ENCODE measurements at places on chromosomes 5 and 9.
A peak's percentile ranks its signal among the peaks of the same experiment; 100 is the strongest.

- DNase-seq: no peak
Measured at GRCh38 chr5:63323926-63324325, 638.3 kb downstream of the HTR1A start.

DNA sequence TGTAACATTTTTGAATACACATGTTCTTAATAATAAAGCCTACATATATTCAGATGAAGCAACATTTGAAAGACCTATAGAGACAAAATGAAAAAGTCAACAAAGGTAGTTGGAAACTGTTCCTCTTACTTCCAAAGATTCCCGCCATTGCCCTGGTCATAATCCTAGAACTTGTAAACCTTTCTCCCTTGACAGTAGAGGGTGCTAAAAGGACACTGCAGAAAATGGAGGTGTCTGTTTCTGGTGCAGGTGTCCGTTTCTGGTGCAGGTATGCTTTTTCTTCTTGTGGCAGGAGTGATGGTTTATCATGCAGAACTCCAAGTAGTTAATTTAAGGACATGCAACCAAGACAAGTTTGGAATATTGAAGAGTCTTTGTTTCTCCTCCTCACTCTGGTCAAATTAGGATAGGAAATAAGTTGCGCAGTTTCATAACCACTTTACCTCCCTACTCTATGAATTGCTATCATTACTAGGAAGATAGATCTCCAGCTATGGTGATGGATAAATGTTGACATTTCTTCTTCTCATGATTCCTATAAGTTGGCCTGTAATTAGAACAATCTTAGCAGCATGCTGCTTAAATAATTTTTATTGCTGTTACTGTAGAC lies 56.0 kb upstream of the FAM174A start:
- DNase-seq: no peak

- no peak for DNase-seq
Measured at GRCh38 chr9:136119061-136119882, 597 bp upstream of the TMEM250 start.

DNA sequence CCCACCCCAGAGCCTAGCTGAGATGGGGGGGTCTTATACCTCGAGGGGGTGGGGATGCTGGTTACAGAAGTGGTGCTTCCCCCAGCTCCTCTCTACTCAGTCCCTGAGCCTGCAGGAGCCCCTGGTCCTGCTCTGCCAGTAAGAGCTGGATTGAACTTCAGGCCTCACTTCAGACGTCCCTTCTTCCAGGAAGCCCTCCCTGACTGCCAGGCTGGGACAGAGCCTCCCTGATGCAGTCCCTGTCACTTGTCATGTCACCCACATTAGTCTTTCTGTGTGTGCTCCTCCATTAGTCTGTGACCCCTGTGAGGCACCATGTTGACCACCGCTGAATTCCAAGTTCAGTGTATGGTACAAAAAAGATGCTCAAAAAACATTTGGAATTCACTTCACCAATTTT lies 78.7 kb upstream of the ASS1 start:
- no peak for DNase-seq

- DNase-seq: no peak
Measured at GRCh38 chr9:84278130-84278529, 62.4 kb downstream of the SLC28A3 start.

DNA sequence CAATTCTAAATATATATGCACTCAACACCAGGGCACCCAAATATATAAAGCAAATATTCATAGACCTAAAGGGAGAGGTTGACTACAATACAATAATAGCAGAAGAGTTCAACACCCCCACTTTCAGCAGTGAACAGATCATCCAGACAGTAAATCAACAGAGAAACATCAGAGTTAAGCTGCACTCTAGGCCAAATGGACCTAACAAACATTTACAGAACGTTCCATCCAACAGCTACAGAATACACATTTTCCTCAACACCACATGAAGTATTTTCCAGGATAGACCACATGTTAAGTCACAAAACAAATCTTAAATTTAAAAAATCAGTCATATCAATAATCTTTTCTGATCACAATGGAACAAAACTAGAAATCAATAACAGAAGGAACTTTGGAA lies 18.9 kb downstream of the APBA1 start:
- no peak for DNase-seq

DNA sequence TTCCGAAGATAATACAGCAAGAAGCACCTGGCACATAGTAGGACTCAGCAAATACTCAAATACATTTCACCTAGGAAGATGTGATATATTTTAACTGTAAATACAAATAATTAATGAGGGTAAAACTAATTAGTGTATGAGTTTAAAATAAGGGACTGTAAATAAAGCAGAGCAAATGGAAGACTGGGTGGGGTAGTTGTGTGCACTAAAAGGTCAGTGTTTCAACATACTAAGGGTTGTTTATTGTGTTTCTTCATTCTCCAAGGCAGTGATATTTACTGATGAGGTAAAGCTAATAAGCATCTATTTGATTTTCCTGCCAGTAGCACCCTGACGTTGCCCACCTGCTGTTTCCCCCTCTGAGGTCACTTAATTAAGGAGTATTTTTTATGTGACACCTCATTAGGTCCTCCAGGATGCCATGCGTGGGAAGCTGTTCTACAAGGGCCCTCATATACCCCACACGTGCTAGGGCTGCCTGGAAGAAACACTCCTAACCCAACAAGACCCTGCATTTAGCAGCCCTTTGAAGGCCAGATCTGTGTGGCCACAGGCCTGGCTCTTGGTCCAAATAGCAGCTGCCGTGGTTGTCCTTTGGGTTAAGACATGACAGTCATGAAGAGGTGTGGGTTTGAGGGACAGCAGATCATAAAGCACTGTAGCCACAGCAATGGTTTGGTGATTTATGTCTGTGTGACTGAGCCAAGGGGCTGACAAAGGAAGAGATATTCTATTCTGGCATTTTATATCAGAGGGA lies 97.5 kb upstream of the RPS23 start:
- no peak for DNase-seq

- no peak for DNase-seq
Measured at GRCh38 chr9:38347271-38347671, 45.2 kb upstream of the ALDH1B1 start.

GRCh38 chr5:140399979-140400729 lies 1.5 kb upstream of the ANKHD1 start:
- no peak for DNase-seq

GRCh38 chr5:126806-127205 lies 34.8 kb downstream of the PLEKHG4B start:
- DNase-seq: no peak

DNA sequence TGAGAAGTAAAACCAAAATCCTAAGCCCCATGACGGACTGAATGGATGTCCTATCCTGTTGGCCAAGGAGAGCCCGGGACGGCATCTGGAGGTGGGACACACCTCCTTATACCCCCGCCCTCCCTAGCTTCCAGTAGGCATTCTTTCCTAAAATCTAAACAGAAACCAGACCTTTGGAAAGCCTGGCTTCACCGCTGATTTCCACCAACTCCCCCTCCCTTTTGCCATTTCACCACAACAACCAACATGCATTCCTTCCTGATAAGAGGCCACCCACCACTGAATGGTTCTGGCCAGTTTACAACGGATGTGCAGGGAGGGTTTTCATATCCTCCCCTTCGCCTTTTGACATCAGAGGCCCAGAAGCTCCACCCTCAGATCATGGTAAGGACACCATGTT lies 9.2 kb upstream of the RARS1 start:
- DNase-seq: no peak

DNA sequence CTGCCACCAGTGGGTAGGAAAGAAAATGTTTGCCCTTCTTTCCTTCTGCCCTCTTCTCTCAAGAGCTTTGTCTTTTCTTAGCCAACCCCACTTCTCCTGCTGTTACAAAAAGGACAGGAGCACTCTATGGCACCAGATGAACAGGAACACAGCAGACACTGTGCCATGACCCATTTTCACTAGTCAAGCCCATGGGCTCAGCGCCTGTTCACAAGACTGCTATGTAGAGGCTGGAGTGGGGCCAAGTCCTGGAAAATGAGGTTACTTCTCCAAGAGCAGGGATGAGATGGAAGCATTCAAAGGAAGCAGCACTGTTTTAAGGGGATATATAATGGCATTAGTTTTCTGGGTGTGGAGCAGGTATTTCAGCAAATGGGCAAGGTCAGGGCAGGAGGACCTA lies 46.8 kb upstream of the GRAMD2B start:
- DNase-seq: no peak

- DNase-seq: no peak
Measured at GRCh38 chr5:158935215-158935614, 164.5 kb downstream of the EBF1 start.

- no peak for DNase-seq
Measured at GRCh38 chr9:69502671-69503301, 169.4 kb downstream of the APBA1 start.

DNA sequence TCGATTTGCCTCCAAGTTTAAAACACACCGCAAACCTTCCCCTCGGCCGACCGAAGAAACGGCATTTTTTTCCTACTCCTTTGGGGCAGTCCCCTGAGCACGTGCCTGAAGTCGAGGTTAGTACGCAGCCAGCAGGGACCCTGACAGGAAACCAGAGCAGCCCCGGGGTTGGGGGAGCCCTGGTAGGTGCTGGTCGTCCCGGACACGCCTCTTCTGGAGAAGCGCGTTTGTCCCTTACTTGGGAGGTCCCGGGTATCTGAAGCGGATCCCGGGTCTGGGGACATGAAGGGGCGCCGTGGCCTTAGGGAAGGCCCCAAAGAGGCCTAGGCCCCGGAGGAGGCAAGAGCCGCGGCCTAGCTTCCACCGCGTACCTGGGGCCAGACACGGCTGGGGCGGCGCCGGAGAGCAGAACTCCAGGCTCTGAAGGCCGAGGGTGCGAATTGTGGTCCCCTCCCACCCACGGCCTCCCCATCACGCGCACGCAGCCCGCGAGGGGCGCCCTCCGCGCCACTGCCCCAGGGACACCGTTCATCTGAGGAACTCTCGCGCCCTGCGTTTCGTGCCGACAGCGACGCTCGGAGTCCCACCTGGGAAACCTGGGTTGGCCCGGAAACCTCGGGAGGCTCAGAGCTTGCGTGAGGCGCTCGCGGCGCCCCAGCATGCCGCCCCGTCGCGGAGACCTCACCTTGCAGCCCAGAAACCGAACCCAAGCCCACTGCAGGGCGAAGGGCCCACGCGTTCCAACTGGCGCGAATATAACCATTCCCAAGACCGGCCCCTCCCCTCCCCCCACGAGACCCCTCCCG lies 10.4 kb downstream of the OTP start:
- DNase-seq: no peak

GRCh38 chr5:52770287-52770939 lies 17.3 kb upstream of the ITGA1 start:
- DNase-seq: no peak

GRCh38 chr9:8895861-8896224 lies 1096.3 kb upstream of the DMAC1 start:
- no peak for DNase-seq

GRCh38 chr9:34047864-34048726 lies 592 bp downstream of the UBAP2 start:
- peak; percentile 34 for DNase-seq

DNA sequence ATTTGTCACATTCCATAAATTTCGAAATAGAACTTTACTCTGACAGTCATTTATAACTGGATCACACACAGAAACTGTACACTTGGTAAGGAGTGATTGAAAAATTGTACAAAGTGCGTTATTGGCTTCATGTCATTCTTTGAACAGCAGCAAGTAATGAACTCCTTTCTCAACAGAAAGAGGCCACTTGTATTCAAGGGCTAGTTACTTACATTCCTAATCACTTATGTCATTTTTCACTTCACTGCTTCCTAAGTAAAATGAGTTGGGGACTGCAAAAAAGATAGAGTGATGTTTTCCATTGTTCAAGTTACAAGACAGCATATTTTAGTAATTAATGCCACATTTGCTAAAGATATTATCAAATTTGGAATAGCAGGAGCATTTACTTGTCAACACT lies 893.2 kb downstream of the DTWD2 start:
- no peak for DNase-seq

GRCh38 chr9:86685556-86685955 lies 261.8 kb downstream of the GAS1 start:
- no peak for DNase-seq

- DNase-seq: no peak
Measured at GRCh38 chr5:64835266-64835665, 66.5 kb downstream of the CWC27 start.

GRCh38 chr5:143315929-143316328 lies 87.6 kb downstream of the NR3C1 start:
- no peak for DNase-seq
